ENCODE measurements at places on chromosomes 16 and 17.

- no peak for DNase-seq
Measured at GRCh38 chr16:35431829-35432663, 1972.6 kb downstream of the TP53TG3F start.

- no peak for DNase-seq
Measured at GRCh38 chr16:87212026-87212425, 105.2 kb downstream of the C16orf95 start.

DNA sequence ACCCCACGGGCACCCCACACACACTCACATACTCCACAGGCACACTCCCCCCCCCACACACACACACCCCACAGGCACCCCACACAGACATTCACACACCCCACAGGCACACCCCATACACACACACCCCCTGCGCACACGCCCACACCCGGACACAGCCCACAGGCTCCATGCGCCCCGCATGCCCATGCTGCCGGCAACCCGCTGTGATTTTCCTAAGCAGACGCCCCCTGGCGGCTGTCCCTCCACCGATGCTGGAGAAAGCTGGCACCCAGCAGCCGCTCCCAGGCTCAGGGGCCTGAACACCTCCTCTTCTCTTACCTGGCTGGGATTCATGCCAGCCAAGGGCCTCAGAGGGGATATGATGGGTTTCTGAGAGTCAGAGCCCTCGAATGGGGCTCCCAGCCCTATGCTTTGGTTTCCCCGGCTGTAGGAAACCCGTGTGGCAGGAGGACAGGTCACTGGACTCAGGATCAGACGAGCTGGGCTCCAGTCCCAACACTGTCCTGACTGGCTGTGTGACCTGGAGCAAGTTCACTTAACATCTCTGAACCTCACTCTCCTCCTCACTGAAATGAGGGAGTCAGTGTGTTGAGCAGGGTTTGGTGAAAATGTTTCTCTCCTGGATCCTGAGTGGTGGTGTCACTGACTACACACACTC is 19.6 kb upstream of the TNFRSF13B start:
- DNase-seq = no peak

- DNase-seq = no peak
Measured at GRCh38 chr17:56678249-56679114, 85.0 kb downstream of the NOG start.

GRCh38 chr17:3944485-3945388 is 19.5 kb downstream of the ATP2A3 start:
- no peak for DNase-seq

GRCh38 chr16:28110074-28110473 is 46.6 kb upstream of the GSG1L start:
- DNase-seq = no peak

- DNase-seq = no peak
Measured at GRCh38 chr16:49856672-49857330, 889 bp upstream of the ZNF423 start.

Data from SK-N-MC (cell line).